ENCODE measurements at places on chromosomes 5 and 9. TPM values are rescaled to one million over a fixed set of nuclear protein-coding genes. Genes with fewer than 3 reads are reported as not detected.

The SLC25A48 gene
- 5.3 TPM for total RNA-seq

The CCDC69 gene
- 11.8 TPM for total RNA-seq

The SPARC gene
- 277 TPM for total RNA-seq

The HRH2 gene
- 2.5 TPM for total RNA-seq

The ACTBL2 gene
- not detected for total RNA-seq

The FCN2 gene
- 116 TPM for total RNA-seq

The CATSPER3 gene
- total RNA-seq, result not detected

The DNAH5 gene
- total RNA-seq, result 1.2 TPM

The PCDHGA3 gene
- 0.62 TPM for total RNA-seq

The PCDHGC4 gene
- 0.20 TPM for total RNA-seq

The ZMAT2 gene
- 21.4 TPM for total RNA-seq

The TMEM38B gene
- total RNA-seq, result 11.8 TPM

The F2RL1 gene
- total RNA-seq, result 17.0 TPM

The CSF1R gene
- total RNA-seq, result 16.3 TPM

The PCDHA7 gene
- 0.07 TPM for total RNA-seq

The TUSC1 gene
- 4.0 TPM for total RNA-seq

The FOXD4 gene
- not detected for total RNA-seq

The FRMD3 gene
- total RNA-seq, result 0.29 TPM

The FOXD4L5 gene
- total RNA-seq, result not detected

The PFDN1 gene
- total RNA-seq, result 13.9 TPM

The UQCRQ gene
- total RNA-seq, result 687 TPM

The IL13 gene
- not detected for total RNA-seq

The OR1J2 gene
- total RNA-seq, result not detected

The MRPL50 gene
- total RNA-seq, result 4.6 TPM

The ENTPD2 gene
- total RNA-seq, result 1.1 TPM

The ENTREP1 gene
- total RNA-seq, result 0.42 TPM

The GLRA1 gene
- total RNA-seq, result not detected

The GM2A gene
- total RNA-seq, result 23.6 TPM

The C5orf58 gene
- total RNA-seq, result not detected

The PKD2L2 gene
- not detected for total RNA-seq

The SARDH gene
- 74.2 TPM for total RNA-seq

The CDHR2 gene
- total RNA-seq, result 6.8 TPM

The IPPK gene
- 3.0 TPM for total RNA-seq

The ANKRD31 gene
- total RNA-seq, result 0.14 TPM

The ADAMTS12 gene
- 1.1 TPM for total RNA-seq

Data from right lobe of liver (tissue), 6 donors.